ENCODE measurements at places on chromosomes 7 and 10.
A peak's percentile ranks its signal among the peaks of the same experiment; 100 is the strongest.

DNA sequence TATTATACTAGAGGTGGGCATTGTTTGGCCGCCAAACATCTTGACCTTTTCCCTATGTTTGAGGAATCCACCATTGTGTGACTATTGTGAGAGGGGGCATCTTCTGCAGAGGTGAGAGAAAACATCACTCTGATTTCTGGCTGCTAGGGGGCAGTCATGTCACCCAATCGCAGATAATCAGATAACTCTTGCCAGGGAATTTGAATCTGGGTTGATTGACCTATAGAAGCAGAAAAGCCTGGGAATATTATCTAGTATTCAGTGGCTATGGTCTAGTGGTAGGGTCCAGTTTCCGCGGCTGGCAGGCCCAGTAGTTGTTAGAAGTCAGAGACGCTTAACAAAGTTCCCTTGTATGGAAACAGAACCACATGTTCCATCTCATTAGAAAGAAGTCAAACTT, 808.5 kb downstream of the PHTF2 start:
- no peak for DNase-seq

DNA sequence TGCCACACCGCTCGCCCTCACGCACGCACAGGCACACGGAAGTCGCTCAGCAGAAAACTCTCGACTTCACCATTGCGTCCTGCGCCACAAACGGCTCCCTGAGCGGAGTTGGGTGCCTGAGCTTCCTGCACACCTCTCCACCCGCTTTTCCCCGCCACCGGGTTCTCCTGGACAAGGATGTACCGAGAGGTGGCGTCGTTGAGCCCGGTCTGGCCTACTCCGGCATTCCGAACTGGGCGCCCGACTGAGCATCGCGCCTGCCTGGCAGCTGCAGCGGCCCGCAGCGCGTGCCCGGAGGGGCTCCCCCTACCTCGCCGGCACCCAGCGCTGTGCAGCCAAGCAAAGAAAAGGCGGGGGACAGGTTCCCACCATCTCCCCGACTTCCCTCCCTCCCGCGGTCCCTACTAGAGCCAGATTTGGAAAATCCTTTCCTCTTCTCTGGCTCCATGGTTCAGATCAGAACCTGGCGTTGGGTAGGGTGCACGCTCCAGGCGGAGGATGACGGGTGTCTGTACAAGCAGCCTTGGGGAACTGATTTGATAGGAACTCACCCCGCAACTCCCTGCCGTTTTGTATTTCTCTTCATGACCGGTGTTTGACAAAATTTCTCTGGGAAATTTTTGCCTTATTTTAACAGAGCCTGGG, 1.7 kb downstream of the SORCS3 start:
- no peak for DNase-seq

DNA sequence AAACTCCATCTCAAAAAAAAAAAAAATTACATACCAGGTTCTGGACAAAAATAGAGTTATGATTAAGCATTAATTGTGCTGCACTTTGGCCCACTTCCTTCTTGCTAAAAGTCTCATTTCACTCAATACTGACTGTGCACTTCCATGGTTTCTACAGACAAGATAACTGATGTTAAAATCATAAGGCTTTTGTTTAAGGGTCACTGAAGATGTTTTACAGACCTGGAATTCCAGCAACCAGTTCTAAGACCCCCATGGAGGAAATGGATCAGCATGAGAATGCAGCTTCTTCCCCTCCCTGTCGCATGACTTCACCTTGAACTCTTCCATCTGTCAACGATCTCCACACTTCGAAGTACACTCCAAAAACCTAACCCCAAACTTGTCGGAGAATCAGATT, 1191.8 kb upstream of the AUTS2 start:
- no peak for DNase-seq

DNA sequence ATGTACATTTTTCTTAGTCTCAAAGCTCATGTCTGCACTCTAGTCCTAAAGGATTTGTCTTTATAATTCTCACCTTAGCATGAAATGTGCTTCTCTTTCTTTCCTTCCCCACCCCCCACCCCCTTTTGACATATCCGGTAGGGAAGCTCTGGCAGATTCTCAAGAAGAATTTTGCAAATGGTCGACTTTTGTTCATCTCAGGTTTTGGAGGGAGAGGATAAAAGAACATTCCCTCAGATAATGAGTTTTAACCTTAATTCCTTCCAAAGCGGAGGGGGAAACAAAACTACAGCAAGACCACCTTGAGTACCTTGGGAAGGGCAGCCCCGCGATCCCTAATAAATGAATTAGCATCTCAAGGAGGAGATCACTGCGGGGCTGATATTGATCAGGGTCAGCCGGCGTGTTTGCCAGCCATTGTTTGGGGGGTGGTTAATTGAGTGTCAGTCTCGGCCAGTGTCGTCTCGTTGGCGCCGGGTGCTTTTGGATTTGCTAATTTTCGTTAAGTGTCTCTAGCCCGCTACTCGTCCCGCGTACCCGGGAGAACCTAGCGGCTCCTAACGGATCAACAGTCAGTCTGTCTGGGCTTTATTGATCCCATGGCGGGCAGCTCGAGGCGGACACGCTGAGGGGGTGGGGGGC, 874 bp upstream of the BAMBI start:
- no peak for DNase-seq

DNA sequence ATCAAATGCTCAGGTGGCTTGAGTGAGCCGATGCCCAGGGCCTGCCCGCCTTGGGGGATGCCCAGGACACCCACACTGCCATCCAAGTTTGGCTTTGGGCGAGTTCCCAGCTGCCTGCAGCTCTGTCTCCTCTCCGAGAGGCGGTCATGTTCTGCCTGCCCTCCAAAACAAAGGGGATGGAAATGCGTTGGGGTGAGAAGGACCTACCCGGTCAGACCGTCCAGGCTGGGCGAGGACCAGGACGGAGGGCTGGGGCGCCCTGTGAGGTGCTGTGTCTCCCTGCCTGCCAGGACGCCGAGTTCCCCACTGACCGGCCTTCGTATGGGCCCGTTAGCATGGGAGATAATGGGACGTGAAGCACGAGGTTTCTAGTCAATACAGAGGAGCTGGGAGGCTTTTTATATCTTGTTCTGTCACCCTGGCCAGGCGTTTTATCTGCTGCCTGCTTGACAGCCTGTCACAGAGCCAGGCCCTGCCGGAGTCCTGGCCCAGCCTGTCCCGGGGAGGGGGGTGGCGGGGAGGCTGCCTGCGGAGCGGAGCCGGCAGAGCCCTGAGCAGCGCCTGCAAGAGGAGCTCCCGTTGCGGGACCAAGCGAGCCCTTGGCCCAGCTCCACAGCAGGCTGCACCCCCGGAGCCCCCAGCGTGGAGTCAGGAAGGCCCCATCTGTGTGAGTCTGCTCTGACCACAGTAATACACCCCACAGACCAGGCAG, 22.0 kb upstream of the ELFN1 start:
- no peak for DNase-seq

- no peak for DNase-seq
Observed at GRCh38 chr10:91036807-91037411, 116.0 kb upstream of the ANKRD1 start.

DNA sequence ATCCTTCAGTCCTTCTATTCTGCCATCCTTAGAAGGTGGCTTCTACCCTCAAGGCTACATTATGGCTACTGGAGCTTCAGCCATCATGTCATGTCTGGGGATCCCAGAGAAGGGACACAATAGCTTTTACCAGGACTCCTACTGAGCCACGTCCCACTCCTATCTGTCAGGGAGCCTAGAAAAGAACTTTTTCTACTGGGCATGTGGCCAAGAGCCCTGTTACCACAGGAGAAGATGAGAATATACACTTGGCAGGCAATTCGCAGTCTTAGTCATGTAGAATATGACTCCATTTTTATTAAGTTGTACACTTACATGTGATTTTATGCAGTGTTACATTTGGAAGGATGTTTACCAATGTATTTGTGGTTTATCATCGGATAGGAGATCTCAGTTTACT, 64.6 kb upstream of the KCNMA1 start:
- DNase-seq, result no peak

GRCh38 chr10:67527351-67527750, 168.6 kb downstream of the CTNNA3 start:
- DNase-seq, result no peak

- DNase-seq, result no peak
Observed at GRCh38 chr10:132065491-132066105, at the start of gene JAKMIP3. Gene JAKMIP3, plus strand, starts transcription at chr10:132065946. Its CDS starts 38,863 bp downstream, at chr10:132104809.

DNA sequence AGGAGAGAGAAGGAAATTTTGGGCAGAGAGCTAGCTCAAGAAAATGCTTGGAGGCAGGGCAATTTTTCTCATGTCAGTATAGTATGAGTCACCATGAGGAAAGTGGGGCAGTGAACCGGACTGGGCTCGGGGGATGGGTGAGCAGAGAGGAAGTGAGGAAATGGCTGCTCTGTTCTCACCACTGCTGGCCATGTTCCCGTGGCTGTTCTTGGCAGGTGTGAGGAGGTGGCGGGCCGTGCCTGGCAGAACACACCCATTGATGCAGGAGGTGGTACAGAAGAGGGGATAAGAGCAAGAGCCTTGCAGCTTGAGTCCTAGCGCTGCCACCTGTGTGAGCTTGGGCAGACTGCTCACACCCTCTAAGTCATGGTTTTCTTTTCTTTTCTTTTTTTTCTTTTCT, 304.4 kb upstream of the LYZL1 start:
- DNase-seq, result peak; percentile 45

- no peak for DNase-seq
Observed at GRCh38 chr7:75532639-75533038, 40.5 kb downstream of the SPDYE5 start.

- DNase-seq, result no peak
Observed at GRCh38 chr7:98571986-98572385, 45.1 kb upstream of the NPTX2 start.

Data from GF-D8 (cell line).